NCI-H187 treated with DMSO at 0.1 percent for 48 hours (cell line): ENCODE measurements at places on chromosomes 7 and 10.

DNA sequence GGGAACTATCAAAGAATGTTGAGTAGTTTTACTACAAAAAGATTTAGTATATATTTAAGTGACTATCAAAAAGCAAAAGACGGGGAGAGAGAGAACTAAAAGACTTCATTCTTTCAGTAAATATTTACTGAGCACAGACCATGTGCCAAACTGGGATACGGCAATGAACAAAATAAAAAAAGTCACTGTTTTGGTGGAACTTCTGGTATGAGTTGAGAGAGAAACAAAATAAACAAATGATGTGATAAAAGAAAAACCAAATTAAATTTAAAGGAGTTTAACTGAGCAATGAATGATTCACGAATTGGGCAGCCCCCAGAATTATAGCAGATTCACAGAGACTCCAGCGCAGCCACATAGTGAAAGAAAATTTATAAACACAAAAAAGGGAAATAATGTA, 17.8 kb upstream of the AKAP9 start:
- DNase-seq: no peak

- no peak for DNase-seq
Observed at GRCh38 chr10:15754937-15755336, 35.2 kb upstream of the ITGA8 start.

DNA sequence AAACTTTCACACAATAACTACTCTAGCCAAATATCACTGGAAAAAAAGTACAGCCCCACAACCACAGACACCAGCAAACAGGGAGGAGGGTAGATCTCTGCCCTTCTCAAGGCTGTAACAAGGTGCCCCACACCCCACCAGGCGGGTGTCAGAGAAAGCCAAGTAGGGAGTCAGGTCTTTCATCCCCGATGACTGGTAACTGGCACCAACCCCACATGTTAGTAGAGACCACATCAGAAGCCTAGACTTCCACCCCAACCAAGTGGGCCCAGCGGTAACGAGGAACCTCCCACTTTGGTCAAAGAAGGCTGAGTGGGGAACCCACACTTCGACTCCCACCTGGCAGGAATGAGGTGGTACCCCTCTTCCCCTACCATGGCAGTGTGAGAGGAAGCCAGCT, 16.4 kb upstream of the RUFY2 start:
- no peak for DNase-seq

DNA sequence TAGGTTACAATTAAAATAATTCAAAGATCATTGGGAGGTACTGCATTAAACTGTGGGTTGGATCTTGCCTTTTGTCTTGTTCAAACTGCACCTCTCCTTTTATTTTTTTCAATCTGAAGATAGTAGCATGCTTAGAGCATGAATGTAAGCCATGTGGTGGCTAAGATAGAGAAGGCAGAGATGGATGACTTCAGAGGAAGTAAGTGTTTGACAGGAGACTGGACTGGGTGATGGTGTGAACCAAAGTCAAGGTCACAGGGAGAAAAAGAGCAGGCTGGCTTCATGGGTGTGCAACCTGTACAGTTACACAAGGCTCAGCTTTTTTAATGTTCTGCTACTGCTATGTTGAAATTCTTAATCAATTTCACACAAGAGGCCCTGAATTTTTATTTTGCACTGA, 85.6 kb downstream of the ZEB1 start:
- no peak for DNase-seq

- DNase-seq: no peak
Observed at GRCh38 chr7:158606129-158606528, 18.5 kb upstream of the PTPRN2 start.

DNA sequence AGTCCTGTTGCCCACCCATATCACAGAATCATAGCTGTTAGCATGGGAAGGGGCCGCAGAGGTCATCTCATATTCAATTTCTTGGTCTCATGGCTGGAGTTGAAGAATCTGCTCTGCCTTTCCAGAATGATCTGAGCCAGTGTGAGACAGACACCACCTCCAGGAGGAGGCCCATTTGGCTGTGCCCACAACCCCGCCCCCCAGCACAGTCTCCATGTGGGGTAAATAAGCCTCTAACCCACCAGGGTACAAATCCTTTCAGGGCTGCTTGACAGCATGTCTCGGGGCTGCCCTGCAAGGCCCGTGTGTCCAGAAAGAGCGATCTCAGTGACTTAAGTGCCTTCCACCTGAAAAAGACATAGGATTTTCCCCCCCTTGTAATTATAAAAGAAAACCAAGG, 137.5 kb downstream of the DLG5 start:
- DNase-seq: no peak

- DNase-seq: no peak
Observed at GRCh38 chr10:72162978-72163377, 52.8 kb upstream of the ANAPC16 start.

DNA sequence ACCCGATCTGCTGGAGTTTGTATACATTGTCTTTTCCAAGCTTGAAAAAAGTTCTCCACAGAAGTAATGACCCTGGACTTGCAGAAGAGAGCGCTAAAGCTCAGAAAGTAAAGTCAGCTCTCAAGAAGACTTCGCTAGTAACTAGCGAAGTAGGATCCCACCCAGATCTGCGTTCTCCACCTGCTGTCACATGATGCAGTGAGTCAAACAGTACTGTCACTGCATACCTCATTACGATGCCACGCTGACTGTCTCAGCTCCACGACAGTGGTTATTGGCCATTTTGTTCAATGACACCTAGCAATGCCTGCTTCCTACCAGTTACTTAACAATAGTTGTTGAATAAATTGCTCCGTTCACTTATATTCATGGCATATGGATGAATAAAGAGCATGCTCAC, 29.7 kb upstream of the SEC61G start:
- DNase-seq: no peak

DNA sequence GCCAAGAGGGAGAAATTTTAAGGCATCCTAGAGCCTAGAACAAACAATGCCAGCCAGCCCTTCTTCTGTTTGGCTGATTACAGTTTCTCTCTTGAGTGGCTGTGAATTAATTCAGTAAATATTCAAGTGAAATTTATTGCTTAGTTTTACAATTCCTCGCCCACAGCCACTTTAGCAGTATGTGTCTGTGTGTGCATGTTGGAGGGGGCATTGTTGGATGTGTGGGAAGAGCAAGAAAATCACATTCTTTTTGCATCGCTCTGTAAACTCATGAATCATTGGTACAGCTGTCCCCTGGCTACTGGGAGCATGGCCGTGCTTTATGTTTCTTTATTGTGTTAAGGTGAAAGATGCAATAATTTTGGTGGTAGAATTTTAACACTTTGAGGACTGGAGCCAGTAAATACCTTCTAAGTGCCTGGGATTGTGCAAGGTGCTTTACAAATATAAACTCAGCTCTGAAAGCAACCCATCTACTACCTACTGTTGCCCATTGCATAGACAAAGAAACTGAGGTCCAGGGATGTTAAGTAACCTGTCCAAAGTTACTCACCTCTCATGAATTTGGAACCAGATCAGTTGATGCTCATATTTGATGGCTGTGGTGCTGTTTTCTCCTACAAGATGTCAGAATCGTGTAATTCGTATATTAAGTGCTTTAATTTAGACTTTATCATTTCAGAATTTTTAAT, 89.9 kb upstream of the BTBD16 start:
- DNase-seq: no peak

DNA sequence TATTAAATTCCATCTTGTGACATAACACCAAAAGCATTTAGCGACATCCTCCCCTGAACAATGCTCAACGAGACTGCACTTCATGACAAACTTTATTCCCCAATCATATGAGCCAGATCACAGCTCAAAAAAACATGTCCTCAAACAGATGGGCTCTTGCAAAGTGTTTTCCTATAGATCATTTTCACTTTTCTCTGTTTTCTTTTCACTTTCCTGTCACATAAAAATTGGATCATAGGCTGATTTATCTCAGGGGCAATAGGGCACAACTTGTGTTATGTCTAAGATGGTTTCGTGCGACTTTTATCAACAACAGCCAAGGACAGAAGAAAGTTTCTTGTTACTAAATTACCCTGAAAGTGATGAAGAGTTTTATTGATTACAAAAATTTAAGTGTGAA, 206.1 kb downstream of the WDR11 start:
- no peak for DNase-seq
